ENCODE measurements at places on chromosomes 5 and 9.

DNA sequence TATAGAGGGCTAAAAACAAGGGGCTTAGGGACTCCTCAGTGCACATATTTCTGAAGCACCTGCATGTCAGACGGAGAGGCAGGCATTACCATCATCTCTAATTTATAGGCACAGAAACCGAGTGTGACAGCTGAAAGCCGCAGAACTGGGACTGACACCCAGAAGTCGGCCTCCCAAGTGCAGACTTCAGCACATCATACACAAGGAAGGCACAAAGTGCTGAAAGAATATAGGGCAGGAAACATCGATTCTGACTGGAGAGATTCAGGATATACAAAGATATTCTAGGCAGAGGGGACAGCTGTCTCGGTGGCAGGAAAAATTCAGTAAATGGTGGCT lies 11.2 kb downstream of the MRPS27 start:
- DNase-seq = peak; percentile 2

- no peak for DNase-seq
Observed at GRCh38 chr9:98701576-98701975, 7.2 kb downstream of the GABBR2 start.

- DNase-seq = no peak
Observed at GRCh38 chr5:148833925-148834324, 7.5 kb downstream of the ADRB2 start.

DNA sequence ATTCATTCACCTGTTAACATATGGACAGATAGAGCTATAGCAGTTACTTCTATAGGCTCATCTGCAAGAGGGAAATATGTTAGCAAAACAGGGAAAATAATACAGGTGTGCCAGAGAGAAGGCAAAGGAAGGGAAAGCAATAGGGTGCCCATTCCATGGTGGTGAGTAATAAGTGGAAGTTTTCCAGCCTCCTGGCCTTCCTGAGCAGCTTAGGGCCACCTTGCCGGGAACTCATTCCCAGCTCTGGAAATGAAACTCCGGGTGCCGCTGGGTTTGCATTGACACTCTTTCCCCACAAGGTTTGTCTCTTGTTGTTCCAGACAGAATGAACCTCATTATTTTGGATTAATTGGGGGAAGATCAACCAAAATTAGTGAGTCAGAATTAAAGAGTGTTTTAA lies 58.4 kb downstream of the SLC1A3 start:
- DNase-seq = no peak

DNA sequence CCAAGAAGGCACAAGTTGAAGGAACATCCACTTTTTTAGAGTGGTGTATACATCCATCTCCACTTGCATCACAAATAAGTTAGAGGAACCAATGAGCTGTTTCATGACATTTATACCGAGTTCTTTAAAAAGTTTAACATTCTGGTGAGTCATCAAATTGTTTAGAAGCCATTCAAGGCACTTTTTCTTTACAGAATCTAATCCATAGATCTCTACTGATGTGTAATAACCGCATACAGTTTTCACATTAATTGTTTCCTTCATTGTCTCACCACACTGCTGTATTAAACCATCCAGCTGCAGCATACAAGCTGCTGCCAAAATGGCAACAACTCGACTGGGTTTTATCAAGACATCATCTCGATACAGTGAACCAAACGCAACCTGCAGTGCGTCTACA lies 744 bp downstream of the GMCL2 start:
- no peak for DNase-seq

- DNase-seq = no peak
Observed at GRCh38 chr5:168756453-168757391, 177.6 kb upstream of the PANK3 start.

GRCh38 chr5:64040490-64040889 lies 78.2 kb upstream of the HTR1A start:
- no peak for DNase-seq

DNA sequence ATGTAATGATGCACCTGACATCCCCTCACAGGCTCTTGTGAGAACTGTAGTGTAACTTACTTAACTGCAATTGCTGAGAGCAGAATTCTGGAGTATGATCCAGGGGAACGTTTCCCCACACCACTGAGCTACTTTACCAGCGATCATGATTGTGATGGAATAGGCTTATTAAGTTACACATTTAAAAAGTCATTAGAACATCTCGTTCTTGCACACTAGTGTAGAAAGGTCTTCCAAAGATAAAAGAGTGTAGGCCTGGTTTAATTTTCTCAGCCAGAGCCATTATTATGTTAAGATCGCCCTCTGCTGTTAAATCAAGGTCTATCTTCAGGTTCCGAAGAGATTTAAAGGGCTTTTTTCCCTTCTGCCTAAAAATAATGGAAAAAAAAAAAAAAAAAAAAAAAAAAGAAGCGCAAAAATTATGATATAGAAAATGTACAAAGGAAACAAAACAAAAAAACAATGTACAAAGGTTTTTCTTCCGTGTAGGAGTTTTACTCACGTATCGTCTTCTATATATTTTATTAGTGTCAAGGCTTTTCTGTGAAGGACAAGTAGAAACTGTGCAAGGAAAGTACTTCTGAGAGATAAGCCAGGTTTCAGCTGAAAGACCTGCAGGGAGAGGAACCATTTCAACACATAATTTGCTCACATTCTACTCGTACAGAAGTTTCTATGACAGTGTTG lies 18.6 kb upstream of the MOB3B start:
- DNase-seq = peak; percentile 22

DNA sequence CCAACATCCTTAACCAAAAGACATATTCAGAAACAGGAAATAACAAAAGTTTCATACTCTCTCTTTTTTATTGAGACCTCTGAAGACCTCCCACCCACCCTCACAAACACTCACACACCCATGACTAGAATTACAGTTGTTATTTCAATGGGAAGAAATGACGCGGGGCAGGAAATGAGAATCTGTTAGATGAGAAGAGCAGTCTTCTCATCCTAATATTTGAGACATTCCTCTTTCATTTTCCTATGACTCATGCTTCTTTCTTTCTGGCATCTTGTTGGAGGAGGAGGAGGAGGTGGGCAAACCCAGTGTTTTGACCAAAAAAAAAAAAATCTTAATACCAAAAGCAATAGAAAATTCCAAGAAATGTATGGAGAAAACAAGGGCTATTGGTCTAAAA lies 179.5 kb upstream of the TARS1 start:
- no peak for DNase-seq

DNA sequence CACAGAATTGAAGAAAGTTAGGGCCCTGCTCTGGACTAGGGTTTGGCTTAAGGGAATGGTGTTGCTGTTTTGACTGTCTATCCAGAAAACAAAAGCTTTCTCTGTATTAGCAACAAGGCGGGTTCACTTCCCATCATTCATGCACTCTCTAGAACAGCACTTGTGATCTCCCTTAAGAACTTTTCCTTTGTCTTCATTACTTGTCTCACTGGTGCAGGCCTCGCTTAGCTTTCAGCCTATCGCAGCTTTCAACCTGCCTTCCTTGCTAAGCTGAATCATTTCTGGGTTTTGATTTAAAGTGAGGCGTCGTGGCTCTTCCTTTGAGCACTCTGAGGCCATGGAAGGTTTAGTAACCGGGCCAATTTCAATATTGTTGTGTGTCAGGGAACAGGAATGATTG lies 35.2 kb upstream of the LPCAT1 start:
- no peak for DNase-seq

DNA sequence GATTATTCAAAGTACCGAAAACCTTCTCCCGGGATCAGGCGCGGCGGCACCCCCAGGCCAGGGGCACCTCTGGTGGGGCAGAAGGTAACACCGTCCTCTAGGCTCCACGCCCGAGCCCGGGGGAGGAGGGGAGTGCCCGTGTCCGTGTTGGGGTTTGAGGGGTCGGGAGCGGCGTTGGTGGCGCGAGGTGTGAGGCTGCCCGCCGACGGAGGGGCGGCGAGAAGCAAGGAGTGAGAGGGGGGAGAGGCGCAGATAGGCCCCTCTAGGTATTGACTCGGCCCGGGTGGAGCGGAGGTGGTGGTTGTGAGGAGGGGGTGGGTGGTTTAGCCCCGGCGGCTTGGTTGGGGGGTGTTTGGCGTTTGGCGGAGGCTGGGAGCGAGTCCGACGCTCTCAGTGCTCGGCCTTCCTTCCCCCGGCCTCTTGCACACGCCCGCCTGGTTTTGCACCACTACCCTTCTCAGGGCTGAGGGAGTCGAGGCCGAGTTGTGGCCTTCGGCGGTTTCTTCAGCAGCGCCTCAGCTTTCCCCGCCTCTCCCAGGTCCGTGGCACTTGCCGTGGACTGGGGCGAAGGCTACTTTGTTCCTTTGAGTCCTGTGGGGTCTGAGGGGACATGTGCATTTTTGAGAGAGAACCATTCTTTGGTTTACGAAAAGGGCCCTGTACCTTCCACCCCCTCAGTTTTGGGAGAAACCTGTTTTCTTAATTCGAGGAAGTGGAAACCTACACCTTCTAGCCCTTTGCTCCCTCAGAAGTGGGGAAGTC lies 450 bp downstream of the GPBP1 start:
- DNase-seq = peak; percentile 41

DNA sequence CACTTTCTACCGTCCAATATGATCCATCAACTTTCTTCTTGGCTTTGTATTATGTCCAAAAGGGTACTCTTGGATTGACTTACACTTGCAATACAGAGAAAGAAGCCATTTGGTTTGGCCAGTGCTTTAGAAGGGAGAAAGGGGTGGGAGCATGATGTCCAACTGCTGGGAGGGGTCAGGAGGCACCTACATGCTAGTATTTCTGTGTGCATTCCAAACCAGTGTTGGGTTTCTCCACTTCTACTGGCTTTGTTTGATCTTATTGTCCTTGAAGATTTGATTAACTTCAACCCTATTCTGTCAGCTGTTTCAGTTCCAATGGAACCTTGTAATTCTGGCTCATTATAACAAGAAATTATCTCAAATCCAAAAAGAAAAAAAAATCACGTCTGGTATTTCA lies 27.6 kb downstream of the CYSTM1 start:
- no peak for DNase-seq

- no peak for DNase-seq
Observed at GRCh38 chr9:91061506-91061905, 259.9 kb downstream of the SYK start.

- DNase-seq = no peak
Observed at GRCh38 chr5:66441351-66441750, 154.8 kb upstream of the MAST4 start.

DNA sequence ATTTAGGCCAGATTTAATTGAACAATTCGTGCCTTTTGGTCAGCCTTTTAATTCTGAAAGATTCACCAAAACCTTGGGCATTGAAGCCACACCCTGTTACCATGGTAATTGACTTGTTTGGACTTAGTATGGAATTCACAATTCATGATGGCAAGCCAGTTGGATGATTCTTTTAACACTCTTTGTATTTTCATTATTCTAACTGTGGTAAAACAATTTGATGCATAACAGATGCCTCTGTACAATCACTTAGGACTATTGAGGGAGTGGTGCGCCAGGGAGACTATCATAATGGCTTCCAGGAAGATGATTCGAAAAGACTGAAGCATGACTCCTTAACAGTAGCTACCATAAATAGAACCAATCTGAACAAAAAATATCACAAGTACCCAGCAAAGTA lies 381.1 kb upstream of the ADAMTS16 start:
- no peak for DNase-seq

DNA sequence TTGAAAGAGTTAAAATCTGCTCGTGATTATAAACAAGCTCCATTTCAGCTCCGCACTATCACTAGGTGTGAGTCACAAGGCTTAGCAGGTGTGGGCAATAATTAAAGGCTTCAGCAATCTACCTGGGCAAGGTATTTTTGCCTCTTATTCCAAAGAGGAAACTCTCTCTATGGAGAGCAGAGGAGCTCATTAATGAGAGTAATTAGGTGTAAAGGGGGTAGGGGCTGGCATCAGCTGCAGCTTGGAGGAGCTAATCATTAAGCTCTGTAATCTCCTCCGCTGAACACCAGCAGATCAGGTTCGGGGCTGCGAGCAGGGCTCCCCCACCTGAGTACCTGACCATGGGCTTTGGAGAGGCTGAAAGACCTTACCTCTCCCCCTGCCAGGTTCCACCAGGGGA lies 129.2 kb downstream of the CRB2 start:
- no peak for DNase-seq

- DNase-seq = no peak
Observed at GRCh38 chr5:1744393-1745122, 55.1 kb downstream of the MRPL36 start.

DNA sequence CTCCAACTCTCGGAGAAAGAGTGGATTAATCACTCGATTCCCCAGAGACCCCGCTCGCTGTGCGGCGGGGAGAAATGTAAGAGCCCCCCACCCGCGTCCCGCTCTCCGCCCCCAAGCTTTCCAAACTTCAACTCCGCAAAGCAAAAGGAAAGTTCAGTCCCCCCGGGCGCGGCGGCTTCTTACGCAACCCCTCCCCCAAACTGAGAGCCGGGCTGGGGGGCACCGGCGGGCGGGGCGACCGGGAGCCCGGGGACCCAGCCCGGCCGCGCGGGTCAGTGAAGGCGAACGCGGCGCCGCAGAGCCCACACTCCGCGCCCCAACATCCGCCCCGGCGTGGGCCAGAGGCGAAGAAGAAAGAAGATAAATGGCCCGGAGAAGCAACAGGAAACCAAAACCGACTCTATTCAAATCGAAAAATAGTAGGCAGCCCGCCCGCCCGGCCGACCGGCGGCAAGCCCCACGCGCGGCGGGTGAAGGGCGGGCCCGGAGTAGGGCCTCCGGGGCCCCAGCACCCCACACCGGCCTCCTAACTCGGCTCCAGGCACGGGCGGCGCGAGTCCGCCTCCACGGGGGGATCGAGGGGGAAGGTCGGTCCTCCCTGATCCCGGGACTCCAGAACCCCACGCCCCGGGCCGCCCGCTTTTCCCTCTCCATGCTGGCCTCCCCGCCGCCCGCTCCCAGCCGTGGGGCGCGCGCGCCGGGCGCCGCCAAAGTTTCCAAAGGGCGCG lies 720 bp downstream of the NOTCH1 start:
- peak; percentile 81 for DNase-seq

DNA sequence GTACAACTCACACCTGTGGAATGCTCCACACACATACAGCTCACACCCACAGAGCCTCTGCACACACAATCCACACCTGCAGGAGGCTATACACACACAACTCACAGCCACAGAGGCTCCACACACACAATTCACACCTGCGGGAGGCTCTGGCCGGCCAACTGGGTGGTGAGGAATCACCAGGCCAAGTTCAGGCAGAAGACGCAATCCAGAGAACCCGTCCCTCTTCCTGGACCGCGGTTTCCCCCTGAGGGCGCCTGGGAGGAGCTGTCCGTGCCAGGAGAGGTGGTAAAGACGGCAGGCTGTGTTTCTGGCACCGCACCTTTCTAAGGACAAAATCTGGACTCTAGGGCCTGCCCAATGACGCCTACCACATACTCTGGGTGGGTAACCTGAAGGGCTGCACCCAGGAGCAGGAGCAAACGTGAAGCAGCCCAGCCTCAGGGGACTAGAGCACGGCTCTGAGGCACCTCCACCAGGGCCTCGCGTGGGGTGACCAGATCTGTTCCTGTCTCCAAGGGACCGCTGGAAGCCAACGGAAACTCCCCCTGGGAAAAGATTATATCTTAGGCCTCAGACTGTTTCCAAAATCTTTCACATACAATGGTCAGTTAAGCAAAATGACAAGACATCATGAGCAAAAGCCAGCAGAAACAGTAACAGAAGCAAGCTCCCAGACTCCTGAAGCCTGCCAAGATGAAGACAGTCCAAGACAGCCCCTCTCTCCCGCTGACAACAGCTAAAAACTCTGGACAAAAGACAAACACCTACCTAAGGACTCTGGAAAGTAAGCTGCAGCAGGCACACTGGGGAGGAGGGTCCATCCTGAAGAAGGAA lies 16.9 kb downstream of the CAMSAP1 start:
- DNase-seq = no peak

- DNase-seq = no peak
Observed at GRCh38 chr9:124767821-124768220, 3.3 kb downstream of the NR6A1 start.

GRCh38 chr5:39160576-39161213 lies 58.7 kb downstream of the FYB1 start:
- DNase-seq = no peak
